ENCODE measurements at places on chromosomes 1 and 21.

GRCh38 chr1:162557536-162557935, 4.0 kb upstream of the UAP1 start:
- DNase-seq, result no peak

- no peak for DNase-seq
Observed at GRCh38 chr1:183837062-183837461, 32.1 kb downstream of the RGL1 start.

GRCh38 chr1:76203127-76203526, 128.6 kb downstream of the ST6GALNAC3 start:
- peak; percentile 31 for DNase-seq

DNA sequence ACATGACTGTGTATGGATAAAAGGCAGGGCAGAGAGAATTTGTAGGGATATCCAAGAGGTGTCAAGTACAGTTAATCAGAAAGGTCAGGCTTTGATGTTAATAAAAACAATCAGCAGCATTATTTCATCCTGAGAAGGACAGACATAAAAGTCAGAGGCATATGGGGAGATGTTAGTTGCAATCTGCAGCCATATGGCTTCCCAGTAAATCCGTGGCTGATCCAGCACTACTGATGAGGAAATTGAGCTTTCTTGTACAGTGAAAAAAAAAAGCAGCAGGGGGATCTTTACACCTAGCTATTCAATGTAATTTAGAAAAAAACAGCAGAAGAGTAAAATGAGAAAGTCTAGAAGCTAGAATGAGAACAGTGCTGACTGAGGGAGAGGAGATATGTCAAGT, 2.2 kb upstream of the SPRR1B start:
- DNase-seq, result no peak

- peak; percentile 21 for DNase-seq
Observed at GRCh38 chr1:66931590-66931989, 6.8 kb downstream of the MIER1 start.

Data from NCI-H2107 (cell line).